ENCODE measurements at places on chromosomes 3 and 15.

DNA sequence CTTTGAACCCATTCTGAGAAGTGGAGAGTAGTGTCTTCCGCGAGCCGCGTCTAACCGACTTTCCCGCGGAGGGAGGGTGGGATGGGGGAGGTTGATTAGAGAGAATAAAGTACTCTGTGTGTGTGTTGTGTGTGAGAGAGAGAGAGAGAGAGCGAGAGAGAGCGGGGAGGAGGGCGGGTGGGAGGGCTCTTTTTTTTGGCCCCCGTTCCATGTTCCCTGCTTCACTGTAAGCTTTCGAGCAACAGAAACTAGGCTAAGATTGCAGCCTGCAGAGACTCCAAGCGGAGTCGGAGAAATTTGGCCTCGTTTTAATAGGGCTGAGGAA lies 1.6 kb upstream of the MEIS2 start:
- no peak for DNase-seq

DNA sequence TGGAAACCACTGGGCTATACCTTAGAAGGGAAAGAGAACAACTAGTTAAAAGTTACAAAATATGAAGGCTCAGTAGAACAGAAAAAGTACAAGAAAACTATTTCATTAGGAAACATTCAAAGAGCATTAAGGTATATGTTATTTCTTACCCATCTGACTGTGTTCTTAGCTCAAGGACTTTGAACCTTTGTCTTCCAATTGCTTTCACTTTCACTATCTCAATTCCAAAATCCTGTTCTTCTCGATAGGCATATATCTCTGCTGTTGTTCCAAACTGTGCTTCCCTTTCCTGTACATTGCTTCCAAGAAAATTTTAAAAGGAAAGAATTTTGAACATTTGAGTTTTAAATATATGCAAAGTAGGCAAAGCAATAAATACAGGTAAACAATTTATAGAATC lies 6.9 kb downstream of the CRBN start:
- DNase-seq, result no peak

- DNase-seq, result no peak
These were observed 32.2 kb upstream of the BCL6 start for GRCh38 chr3:187777331-187777941.

- peak; percentile 28 for DNase-seq
These were observed 46.2 kb upstream of the PRTG start for GRCh38 chr15:55789066-55789660.

DNA sequence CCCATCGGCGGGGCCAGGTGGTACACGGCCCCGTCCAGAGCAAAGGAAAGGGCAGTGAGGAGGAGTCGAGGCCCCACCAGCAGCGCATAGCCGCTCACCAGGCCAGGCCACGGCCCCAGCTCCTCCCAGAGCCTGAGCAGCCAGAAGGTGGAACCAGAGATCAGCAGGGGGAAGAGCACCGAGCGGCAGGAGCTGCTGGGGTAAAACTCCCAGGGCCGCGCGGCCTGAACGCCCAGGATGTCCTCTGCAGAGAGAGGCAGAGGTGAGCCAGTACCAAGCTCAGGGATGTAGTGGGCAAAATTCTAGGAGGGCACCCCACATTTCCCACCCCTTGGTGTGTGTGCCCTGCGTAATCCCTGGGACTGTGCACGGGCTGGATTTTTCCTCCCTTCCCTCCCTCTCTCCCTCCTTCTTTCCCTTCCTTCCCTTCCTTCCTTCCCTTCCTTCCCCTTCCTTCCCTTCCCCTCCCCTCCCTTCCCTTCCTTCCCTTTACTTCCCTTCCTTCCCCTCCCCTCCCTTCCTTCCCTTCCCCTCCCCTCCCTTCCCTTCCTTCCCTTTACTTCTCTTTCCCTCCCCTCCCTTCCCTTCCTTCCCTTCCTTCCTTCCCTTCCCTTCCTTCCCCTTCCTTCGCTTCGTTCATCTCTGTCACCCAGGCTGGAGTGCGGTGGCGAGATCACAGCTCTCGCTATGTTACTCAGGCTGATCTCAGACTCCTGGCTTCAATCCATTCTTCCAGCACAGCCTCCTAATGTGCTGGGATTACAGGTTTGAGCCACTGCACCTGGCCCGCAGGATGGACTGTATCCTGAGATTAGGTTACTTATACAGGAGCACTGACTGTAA lies 6.3 kb upstream of the NCBP2 start:
- no peak for DNase-seq

GRCh38 chr3:141337523-141337854 lies 30.8 kb upstream of the ZBTB38 start:
- no peak for DNase-seq

- no peak for DNase-seq
These were observed 518.2 kb downstream of the CADM2 start for GRCh38 chr3:85476891-85477495.

GRCh38 chr15:39205506-39206371 lies 375.1 kb upstream of the THBS1 start:
- DNase-seq, result no peak

DNA sequence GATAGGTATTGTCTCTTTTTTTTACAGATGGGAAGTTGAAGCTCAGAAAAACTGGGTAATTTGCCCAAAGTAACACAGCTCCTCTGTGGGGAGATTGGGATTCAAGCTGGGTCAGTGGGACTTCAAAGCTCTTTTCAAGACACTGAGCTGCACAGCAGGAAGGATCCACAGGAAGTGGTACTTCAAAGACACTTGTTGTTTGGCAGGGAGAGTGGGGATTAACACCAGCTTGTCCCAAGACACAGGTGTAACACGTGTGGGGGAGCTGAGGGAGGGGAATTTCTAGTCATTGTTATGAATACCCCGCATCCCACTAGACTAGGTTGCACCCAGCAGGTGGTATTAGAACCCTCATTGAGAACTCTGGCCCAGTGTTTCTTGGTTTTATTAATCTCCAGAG lies 116.0 kb downstream of the FOXB1 start:
- DNase-seq, result no peak

DNA sequence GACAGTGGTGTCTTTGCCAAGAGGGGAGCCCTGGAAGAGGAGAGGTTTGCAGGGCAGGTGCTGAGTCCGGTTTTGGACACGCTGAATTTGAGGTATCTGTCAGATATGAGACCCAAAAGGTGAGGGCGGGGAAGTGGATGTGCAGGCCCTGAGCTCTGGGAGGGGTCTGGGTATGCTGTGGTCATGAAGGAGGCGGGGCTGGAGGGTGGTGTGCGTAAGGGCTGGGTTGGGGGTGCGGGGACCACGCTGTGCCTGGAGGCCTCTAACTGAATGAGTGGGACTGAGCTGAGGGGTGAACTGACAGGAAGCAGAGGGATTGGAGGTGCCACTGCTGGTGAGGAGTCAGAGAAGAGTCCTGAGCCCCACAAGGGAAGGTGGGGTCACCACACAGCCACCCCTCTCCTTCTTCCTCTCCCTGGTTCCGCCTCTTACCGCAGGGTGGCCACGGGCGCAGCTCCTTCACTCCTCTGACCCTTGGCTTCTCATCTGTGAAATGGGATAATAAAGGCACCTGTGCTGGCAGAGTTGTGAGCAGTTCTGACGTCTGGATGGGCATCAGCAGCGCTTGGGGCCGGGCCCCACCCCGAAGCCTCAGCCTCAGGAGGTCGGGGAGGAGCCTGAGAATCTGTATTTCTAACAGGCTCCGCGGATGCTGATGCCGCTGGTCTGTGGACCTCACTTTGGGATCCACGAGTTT lies 28.8 kb downstream of the PSTPIP1 start:
- DNase-seq, result no peak

DNA sequence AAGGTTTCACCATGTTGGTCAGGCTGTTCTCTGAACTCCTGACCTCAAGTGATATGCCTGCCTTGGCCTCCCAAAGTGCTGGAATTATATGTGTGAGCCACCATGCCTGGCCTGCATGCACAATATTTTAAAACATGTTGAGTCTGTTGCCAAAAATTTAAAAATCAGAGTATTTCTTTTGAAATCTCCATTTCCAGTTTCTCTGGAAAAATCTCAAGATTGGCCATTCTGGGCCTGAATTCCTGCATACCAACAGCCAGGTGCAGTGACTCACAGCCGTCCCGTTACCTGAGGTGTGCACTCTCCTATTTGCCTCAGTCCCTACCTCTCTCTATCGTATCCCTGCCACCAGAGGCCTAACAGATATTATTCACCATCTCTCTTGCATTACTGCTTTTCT lies 15.0 kb upstream of the COPG1 start:
- DNase-seq, result no peak

- no peak for DNase-seq
These were observed 31.0 kb downstream of the IL16 start for GRCh38 chr15:81227716-81228115.

GRCh38 chr15:27538325-27538724 lies 560.8 kb downstream of the OCA2 start:
- DNase-seq, result no peak

GRCh38 chr3:1380926-1381646 lies 288.3 kb downstream of the CNTN6 start:
- no peak for DNase-seq

GRCh38 chr3:186732169-186732766 lies 15.1 kb downstream of the KNG1 start:
- no peak for DNase-seq

GRCh38 chr3:193029800-193030199 lies 112.1 kb upstream of the MB21D2 start:
- no peak for DNase-seq

GRCh38 chr3:188720636-188721035 lies 451.1 kb upstream of the TPRG1 start:
- DNase-seq, result no peak

GRCh38 chr3:89266074-89266473 lies 158.7 kb downstream of the EPHA3 start:
- DNase-seq, result no peak

DNA sequence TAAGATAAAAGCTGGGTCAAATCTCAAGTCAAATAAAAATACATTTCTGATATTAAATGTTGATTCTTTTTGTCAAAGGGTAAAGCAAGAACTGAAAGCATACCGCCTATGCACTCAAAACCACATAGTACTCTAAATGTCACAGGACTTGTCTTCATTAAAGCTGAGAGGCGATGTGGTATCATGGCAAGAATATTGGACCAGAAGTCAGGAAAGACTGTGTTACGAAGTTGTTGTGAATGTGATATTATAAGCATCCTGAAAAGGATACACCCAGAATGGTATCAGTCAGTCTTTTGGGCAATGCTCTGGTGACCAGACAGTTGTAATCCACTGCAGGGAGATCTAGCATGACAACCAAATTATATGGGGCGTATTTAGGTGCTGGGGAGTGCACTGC lies 33.8 kb downstream of the TIGIT start:
- no peak for DNase-seq

GRCh38 chr15:78641102-78641748 lies at the start of gene CHRNB4:
Gene CHRNB4 (minus strand): TSS chr15:78641210. CDS start chr15:78641133, 77 bp downstream.
- DNase-seq, result no peak

DNA sequence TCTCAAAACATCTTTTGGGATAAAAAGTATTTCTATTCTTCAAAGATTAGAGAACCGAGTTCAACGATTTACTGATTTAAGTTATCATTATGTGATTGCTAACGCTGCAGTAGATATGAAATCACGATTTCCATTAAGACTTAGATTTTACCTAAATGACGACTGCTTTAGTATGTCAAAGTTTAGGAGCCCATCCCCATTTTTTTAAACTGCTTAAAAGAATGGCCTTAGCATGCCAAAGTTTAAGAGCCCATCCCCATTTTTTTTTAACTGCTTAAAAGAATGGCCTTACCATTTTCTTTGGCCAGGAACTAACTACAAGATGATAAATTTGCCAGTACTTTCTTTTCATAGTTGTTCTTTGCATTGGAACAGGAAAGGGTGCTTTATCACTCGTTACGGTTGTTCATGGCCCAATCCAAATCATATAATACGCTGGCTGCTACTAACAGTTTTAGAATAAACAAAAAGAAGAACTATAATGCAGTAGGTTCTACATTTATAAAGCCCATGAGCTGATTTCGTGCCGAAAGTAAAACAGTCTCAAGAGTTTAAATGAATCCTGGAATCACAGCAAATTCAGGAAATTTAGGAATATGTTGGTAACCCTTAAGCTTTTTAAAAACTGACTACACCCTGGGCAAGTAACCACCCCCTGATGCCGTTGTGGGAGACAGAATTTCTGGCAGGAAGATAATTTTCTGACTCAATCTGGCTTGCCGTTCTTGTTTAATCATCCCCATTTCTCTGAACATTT lies 869 bp upstream of the TSC22D2 start:
- DNase-seq, result no peak

DNA sequence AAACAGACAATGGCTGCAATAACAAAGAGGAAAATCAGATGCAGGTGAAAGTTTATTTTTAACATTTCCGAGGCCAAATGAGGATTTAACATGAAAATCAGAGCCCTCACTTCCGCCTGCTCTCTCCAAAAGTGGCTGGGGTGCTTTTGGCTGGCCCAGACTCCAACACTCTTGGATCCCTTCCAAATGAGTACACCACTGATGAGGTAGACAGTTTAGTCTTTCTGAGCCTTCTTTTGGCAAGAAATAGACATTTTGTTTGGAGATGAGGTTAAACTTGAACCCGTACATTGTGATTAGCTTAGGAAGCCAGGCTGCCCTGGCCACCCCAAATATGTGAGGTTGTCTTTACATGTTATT lies 51.0 kb upstream of the TRA2B start:
- DNase-seq, result no peak

All from stimulated activated CD8-positive, alpha-beta memory T cell treated with anti-CD3 and anti-CD28 coated beads, Interleukin-7, amount 100 ng/mL, for 24 hours (primary cell).